ENCODE measurements at places on chromosomes 2 and 18.

DNA sequence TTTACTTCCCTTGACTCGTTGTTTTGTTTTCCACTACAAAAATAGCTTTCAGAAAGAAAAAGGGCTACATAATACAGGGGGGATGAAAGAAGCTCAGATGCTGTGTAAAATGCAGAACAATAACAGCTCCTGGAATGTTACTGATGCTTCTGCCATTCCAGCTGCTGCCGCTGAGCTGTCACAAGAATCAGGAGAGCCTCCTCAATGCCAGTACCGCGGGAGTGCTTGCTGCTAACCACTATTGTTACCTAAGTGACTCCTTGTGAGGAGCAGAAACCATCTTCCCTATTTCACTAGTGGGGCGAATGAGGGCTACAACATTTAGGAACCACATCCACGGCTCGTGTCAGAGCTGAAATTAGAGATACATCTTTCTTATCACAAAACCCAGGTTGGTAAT lies 384.8 kb downstream of the GALR1 start:
- no peak for DNase-seq

DNA sequence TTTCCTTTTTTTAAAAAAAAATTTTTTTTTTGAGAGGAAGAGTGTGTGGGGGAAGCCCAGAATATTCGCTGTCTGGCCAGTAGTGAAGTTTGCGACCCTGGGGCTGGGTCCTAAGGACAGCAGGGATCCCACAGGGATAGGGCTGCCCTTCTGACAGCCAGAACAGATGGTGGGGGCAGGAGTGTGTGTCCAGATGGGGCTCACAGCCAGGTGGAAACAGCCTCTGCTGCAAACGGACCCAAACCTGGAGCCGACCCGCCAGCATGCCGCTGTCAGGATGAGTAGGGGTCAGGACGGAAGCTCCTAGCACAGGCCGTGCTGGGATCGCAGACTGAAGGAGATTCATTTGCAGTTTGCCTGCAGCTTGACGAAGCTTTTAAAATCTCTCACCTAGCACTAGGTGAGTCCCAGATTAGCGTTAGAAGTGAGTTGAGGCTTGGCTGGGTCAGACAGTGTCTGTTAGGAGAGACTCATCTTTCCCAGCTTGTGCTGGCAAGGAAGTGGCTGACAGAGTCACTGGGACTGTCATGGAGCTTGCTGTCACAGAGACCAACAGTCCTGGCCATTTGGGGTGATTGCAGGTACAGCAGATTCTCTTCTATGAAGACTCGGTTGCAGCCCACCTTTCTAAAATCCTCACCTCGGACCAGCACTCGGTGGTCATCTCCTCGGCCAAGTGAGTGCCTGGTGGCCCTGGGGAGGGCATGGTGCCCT lies 93.4 kb downstream of the DGKD start:
- no peak for DNase-seq

DNA sequence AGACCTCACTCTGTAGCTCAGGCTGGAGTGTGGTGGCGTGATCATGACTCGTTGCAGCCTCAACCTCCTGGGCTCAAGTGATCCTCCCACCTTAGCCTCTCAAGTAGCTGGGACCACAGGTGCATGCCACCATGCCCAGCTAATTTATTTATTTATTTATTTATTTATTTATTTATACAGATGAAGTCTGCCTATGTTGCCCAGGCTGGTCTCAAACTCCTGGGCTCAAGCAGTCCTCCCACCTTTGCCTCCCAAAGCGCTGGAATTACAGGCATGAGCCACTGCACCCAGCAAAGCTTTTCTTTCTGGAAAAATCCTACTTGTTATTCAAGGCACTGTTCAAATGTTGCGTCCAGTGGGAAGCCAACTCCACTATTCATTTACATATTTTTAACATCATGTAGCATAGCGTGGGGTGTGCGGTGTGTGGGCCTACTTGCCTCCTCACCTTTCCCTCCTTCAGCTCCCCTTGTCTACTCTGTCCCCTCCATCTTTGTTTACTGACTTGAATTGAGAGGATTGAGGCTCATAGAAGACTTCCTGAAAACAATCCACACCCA lies 6.8 kb upstream of the RHOB start:
- DNase-seq, result no peak

DNA sequence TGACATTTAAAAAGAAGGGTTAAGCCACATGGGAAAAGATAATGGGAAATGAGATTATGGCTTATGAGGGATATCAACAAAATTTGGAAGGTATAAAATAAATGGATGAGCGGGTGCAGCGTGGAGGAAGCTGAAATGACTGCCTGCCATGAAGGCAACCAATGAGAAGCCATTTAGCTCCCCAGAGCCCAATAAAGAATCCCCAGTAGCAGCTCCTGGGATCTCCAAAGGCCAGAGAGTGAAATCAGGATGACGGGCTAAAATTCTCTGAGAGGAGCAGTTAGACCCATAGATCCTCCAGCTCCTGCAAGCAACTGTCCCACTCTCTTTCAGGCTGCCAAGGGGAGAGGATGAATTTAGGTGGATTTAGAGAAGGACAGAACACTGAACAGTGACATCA lies 12.9 kb upstream of the MAPRE3 start:
- DNase-seq, result no peak

GRCh38 chr2:15031745-15032240 lies 399.3 kb downstream of the LRATD1 start:
- DNase-seq, result no peak

DNA sequence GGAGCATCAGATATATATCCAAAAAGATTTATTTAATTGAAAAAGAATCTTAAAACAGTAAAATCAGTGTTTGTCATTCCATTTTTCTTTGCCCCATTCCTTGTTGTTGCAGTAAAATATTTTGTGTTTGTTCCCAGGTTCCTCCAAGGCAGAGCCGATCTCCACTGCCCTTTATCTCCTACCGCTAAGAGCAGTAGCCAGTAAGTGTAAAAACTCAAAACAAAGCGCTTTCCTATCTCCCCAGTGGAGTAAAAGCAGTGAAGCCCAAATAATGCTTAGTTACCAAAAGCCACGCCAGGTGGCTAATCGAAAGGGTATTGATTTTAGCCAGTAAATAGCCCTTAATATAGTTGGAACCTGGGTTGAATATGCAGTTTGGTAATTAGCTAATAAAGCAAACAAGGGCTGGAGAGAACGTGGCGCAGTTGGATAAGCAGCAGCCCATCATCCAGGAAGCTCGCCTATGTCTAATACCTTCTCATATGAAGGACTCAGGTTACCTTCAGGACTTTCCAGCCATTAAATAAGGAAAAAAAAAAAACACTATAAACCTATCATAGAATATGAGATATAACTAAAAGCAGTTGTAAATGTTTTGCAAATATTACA lies 12.4 kb upstream of the GPD2 start:
- no peak for DNase-seq

DNA sequence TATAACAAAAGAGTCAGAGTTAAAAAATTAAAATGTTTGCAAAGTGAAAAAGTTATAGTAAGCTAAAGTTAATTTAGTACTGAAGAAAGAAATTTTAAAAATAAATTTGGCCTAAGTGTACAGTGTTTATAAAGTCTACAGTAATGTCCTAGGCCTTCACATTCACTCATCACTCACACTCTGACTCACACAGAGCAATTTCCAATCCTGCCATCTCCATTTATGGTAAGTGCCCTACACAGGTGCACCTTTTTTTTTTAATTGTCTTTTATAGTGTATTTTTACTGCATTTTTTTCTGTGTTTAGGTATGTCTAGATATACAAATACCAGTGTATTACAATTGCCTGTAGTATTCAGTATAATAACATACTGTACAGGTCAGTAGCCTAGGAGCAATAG lies 562.9 kb downstream of the PIK3C3 start:
- DNase-seq, result no peak

- DNase-seq, result peak; percentile 47
These were observed at the start of gene FKBP1B for GRCh38 chr2:24049485-24050021. TSS of gene FKBP1B (plus strand) at chr2:24049741. CDS start at chr2:24049850, 109 bp downstream.

DNA sequence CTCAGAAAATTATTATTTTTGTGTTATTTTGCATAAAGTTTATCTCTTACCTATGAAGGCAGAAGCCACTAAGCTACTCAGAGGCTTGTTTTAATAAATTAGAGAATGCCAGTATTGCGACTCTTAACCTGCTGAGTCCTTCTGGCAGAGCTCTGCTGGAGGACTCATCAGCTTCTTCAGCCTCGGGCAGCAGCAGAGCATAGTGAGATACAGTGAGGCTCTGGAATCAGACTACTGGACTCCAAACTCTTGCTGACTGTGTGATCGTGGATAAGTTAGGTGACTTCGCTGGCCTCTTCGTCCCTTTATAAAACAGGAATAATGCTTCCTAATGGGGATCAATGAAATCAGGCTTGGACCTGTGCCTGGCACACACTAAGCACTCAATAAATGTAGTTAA lies 1.7 kb downstream of the PTRHD1 start:
- DNase-seq, result no peak

GRCh38 chr2:86358957-86359356 lies 21.5 kb upstream of the REEP1 start:
- DNase-seq, result no peak

DNA sequence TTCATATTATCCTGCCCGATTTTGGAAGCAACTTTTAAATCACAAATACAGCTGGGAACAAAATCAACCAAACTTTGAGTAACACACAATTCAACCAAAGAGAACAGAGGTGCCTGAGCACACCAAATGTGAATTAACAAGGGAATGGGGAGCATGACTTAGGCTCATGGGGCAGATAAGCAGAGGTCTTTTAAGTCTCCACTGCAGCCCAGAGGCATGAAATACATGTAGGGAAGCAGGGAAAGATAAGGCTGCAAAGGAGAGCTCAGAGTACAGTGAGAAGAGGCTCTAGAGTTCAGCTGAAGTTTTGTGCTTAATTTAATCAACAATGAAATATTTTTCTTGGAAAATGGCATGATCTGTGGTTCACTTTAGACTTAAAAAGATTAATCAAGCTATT lies 49.0 kb downstream of the CYTIP start:
- DNase-seq, result no peak

- DNase-seq, result no peak
These were observed 27.5 kb downstream of the LPIN1 start for GRCh38 chr2:11773747-11774525.

DNA sequence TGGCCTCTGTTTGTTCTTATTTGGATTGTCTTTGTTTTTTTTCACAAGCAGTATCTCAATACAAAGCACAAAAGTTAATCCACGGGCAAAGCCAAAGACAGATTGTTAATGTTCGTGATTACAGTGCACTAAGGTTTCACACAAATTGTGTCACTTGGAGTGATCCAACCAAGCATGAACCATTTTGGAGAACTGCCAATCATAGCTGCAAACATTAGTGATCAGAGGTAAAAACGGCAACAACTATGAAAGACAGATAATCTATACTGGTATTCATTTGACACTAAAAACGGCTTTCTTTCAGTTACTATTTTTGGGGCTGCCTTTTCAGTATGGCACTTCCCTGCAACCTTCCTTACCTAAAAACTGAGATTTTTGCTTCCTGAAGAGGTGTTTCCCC lies 213.1 kb upstream of the GULP1 start:
- no peak for DNase-seq

- no peak for DNase-seq
These were observed 32.5 kb downstream of the GREB1 start for GRCh38 chr2:11566383-11566782.

DNA sequence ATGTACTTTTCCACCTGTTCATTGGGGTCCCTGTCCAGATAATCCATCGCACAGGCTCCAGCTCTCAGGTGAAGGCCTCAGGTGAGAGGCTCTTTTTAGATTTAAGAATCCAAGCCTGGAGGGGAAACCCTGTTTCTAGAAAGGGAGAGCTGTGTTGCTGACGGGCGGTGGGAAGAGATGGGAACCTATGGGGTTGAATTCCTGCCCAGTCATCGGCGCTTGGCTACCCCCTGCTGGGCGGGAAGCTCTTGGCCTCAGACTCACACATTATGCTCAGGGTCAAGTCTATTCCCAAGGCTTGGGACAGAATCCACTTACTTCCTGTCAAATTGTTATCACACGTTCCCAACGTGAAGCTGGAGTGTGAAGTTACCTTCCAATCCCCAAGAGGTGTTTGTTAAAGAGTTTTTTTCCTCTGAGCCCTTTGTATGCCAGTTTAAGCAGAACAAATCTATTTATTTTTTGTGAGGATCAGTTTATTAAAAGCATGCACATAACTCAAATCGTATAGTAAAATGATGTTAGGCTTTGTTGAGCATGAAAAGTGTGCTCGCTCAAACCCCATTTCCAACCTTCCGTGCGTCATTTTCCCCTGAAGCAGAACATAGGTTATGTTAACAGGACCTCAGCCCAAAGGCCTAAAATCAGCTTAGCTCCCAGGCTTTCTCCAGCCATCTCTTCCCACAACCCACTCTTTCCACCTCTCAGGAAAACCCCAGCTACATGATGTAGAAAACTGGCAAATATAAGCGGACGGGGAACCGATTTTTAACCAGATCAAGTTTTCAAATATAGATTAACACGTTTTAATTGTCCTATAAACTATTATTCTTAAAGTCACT lies 181.7 kb upstream of the ETAA1 start:
- DNase-seq, result no peak

- no peak for DNase-seq
These were observed 1642.5 kb upstream of the TMEFF2 start for GRCh38 chr2:193837111-193837738.

DNA sequence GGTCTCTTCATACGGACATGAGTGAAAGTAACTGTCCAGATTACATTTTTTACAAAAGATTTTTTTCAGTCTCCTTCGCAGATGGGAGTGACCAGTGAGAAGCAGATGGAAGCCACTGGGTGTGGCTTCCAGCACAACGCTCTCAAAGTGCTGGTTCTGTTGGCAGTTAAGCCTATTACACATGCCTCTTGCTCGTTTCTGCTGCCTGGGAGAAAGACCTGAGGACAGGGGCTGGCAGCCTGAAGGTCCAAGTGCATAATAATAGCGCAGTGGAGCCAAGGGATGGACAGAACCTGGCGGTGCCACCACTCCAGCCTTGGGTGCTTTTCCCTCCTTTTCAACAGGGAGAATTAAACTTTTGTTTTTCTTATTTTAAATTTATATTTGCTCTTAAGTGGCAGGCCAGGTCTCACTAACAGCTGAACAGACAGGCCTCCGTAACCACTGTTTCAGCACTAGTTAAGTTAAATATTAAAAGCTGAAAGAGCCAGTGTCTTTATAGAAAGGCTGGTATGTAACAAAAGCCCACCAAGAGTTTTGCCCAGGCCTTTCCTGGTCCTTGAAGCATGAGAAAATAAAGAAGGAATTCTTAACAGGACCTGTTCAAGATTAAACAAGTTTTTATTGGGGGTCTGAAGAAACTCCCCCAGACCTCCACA lies 1.2 kb upstream of the SKA1 start:
- no peak for DNase-seq

DNA sequence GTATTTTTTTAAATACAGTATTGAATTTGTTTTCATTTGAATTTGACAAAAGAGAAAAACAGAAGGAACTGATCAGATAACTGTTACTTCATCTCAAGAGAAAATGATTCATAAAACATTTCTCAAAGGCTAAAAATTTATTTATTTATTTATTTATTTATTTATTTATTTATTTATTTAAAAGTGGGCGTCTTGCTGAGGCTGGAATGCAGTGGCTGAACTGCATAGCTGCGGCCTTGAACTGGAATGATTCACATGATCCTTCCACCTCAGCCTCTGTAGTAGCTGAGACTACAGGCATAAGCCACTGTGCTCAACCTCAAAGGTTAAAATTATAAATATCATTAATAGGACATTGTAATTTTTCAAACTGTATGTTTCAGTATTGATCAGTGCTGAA lies 4.5 kb upstream of the PUM2 start:
- no peak for DNase-seq

All from posterior cingulate gyrus (tissue), 11 donors.